ENCODE measurements at places on chromosomes 3 and 15. TPM values are rescaled to one million over a fixed set of nuclear protein-coding genes. Genes with fewer than 3 reads are reported as not detected.

DNA sequence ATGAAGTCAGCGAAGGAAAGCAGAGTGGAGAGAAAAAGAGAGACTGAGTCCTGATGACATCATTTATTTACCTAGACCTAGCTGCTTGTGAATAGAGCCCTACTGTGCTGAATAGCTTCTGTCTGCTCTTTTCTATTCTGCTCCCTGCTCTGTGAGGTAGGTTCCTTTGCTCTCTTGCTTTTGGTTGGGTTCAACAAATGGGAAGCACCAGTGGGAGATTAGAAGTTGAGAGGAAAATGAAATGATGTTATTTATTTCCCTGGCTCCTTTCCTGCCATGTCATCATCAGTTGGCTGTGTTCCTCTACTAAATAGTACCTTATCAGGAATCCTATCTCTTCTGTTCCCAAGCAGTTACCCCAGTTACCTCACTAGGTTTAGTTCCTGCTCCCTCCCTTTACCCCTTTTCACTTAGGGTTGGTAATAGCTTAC, 23.5 kb downstream of the DTWD1 start:
- H3K27me3 ChIP-seq: no peaks in the 10 kb centered on the region
- no peak for DNase-seq
- H3K36me3 ChIP-seq: no peaks in the 10 kb centered on the region
- H3K4me1 ChIP-seq: no peaks in the 10 kb centered on the region
- H3K4me3 ChIP-seq: no peak overlapping the region
- H3K27ac ChIP-seq: no peak overlapping the region

GRCh38 chr3:52393131-52393807, 51.6 kb downstream of the SEMA3G start:
- H3K27ac ChIP-seq: no peak overlapping the region
- H3K27me3 ChIP-seq: no peaks in the 10 kb centered on the region
- no peaks in the 10 kb centered on the region for H3K4me1 ChIP-seq
- DNase-seq: no peak
- no peaks in the 10 kb centered on the region for H3K36me3 ChIP-seq

GRCh38 chr15:57597431-57597830, 5.7 kb downstream of the MYZAP start:
- H3K27ac ChIP-seq: no peak overlapping the region
- no peaks in the 10 kb centered on the region for H3K4me1 ChIP-seq
- H3K4me3 ChIP-seq: no peak overlapping the region
- H3K27me3 ChIP-seq: peaks cover 16% of the 10 kb centered on the region
- H3K36me3 ChIP-seq: no peaks in the 10 kb centered on the region

- no peaks in the 10 kb centered on the region for H3K36me3 ChIP-seq
- no peaks in the 10 kb centered on the region for H3K27me3 ChIP-seq
- no peak overlapping the region for H3K4me3 ChIP-seq
- H3K4me1 ChIP-seq: no peaks in the 10 kb centered on the region
- no peak overlapping the region for H3K27ac ChIP-seq
Observed at GRCh38 chr3:108071368-108071767, 19.5 kb downstream of the CD47 start.

DNA sequence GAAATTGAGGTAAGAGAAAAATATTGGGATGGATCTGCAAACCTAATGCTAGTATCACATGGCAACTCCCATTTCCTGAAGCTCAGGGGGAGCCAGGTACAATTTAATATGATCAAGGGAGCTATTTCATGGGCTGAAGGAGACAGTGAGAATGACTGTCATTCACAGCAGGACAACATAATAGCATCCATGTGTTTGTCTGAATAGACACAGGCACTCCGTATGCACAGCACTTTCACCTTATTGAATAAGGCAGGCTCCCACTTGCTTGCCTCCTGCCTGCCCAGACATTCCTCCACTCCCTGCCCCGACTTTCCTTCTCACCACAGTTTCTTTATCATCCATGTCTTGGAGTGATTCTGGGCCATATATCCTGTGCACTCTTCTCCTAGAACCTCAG, 156.6 kb upstream of the SLC24A5 start:
- DNase-seq: peak; percentile 73
- H3K27ac ChIP-seq: no peak overlapping the region
- H3K36me3 ChIP-seq: no peaks in the 10 kb centered on the region
- H3K27me3 ChIP-seq: no peaks in the 10 kb centered on the region
- peaks cover 33% of the 10 kb centered on the region for H3K4me1 ChIP-seq
- H3K4me3 ChIP-seq: no peak overlapping the region

- no peak overlapping the region for H3K27ac ChIP-seq
- H3K27me3 ChIP-seq: peaks cover 4% of the 10 kb centered on the region
- no peak for DNase-seq
- peaks cover 11% of the 10 kb centered on the region for H3K4me1 ChIP-seq
- H3K4me3 ChIP-seq: no peak overlapping the region
- H3K36me3 ChIP-seq: no peaks in the 10 kb centered on the region
Observed at GRCh38 chr3:151009430-151009829, 36.9 kb upstream of the CLRN1 start.

DNA sequence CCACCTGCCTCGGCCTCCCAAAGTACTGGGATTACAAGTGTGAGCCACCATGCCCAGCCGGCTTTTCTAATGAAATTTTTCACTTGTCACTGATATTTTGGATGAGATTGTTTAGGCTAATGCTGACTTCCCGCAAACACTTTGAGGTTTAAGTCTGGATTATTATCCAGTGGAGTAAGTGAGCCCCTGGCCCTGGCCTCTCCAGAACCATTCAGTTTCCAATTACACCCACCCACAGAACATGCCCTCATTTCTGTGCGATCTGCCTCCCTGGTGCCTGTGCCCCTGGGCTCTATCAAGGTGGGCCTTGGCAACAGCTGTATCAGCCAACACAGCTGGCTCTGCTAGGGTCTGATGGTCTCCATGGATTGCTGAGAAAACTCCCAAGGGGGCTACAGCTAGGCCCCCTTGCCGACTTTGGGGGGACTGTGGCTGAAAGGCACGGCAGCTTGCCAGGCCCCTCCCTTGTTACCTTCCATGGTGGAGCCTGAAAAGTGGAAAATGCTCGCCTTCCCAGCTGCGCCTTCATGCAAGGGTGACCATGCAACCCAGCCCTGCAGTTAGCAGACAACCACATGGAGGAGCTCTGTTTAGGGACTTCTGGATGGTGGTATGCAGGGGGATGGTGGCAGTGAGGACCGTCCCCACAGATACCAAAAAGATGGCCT, 288.9 kb downstream of the FAM43A start:
- H3K27ac ChIP-seq: no peak overlapping the region
- no peak for DNase-seq
- no peak overlapping the region for H3K4me3 ChIP-seq
- H3K27me3 ChIP-seq: no peaks in the 10 kb centered on the region
- no peaks in the 10 kb centered on the region for H3K4me1 ChIP-seq
- no peaks in the 10 kb centered on the region for H3K36me3 ChIP-seq

- no peaks in the 10 kb centered on the region for H3K27me3 ChIP-seq
- no peaks in the 10 kb centered on the region for H3K4me1 ChIP-seq
- DNase-seq: peak; percentile 35
Observed at GRCh38 chr3:143200001-143200924, 80.7 kb downstream of the CHST2 start.

DNA sequence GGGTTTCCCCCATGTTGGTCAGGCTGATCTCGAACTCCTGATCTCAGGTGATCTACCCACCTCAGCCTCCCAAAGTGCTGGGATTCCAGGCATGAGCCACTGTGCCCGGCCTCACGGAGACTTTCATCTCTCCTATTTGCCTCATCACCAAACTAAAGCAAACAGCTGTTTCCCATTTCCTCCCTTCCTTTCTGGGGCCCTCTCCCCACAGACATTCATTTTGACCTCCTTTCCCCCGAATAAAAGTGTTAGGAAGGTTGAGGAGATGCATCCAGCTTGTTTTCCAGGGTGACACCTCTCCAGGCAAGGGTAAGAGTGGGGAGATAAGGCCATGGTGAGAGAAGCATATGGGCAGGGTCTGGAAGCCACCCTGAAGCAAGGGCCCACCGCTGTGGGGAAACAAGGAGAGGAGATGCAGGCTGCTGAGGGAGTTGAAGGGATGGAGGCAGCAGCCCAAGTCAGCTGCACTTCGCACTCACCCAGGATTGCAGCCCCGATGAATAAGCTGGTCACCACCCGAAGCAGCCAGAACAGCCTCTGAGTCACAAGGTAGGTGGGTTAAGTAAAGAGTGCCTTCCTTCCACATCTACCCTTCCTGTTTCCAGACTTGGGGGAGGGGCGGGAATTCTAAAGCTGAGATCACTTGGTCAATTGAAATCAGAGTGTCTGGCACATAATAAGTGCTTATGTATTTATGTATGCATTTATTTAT, 7.7 kb downstream of the DUOXA2 start:
- no peaks in the 10 kb centered on the region for H3K27me3 ChIP-seq
- no peaks in the 10 kb centered on the region for H3K36me3 ChIP-seq
- H3K4me3 ChIP-seq: no peak overlapping the region
- peaks cover 4% of the 10 kb centered on the region for H3K4me1 ChIP-seq
- DNase-seq: no peak

GRCh38 chr15:91219206-91219605, 119.1 kb downstream of the SV2B start:
- no peaks in the 10 kb centered on the region for H3K4me1 ChIP-seq
- no peaks in the 10 kb centered on the region for H3K36me3 ChIP-seq
- no peak for DNase-seq
- no peak overlapping the region for H3K27ac ChIP-seq
- no peaks in the 10 kb centered on the region for H3K27me3 ChIP-seq

- no peaks in the 10 kb centered on the region for H3K36me3 ChIP-seq
- H3K4me3 ChIP-seq: no peak overlapping the region
- no peak overlapping the region for H3K27ac ChIP-seq
- no peak for DNase-seq
Observed at GRCh38 chr15:101242160-101242998, 9.5 kb downstream of the CHSY1 start.

GRCh38 chr15:89335298-89336041, 846 bp upstream of the POLG start:
- peak overlapping the region; percentile 78 for H3K4me3 ChIP-seq
- H3K4me1 ChIP-seq: peaks cover 32% of the 10 kb centered on the region
- H3K27ac ChIP-seq: no peak overlapping the region
- no peaks in the 10 kb centered on the region for H3K27me3 ChIP-seq
- DNase-seq: no peak

DNA sequence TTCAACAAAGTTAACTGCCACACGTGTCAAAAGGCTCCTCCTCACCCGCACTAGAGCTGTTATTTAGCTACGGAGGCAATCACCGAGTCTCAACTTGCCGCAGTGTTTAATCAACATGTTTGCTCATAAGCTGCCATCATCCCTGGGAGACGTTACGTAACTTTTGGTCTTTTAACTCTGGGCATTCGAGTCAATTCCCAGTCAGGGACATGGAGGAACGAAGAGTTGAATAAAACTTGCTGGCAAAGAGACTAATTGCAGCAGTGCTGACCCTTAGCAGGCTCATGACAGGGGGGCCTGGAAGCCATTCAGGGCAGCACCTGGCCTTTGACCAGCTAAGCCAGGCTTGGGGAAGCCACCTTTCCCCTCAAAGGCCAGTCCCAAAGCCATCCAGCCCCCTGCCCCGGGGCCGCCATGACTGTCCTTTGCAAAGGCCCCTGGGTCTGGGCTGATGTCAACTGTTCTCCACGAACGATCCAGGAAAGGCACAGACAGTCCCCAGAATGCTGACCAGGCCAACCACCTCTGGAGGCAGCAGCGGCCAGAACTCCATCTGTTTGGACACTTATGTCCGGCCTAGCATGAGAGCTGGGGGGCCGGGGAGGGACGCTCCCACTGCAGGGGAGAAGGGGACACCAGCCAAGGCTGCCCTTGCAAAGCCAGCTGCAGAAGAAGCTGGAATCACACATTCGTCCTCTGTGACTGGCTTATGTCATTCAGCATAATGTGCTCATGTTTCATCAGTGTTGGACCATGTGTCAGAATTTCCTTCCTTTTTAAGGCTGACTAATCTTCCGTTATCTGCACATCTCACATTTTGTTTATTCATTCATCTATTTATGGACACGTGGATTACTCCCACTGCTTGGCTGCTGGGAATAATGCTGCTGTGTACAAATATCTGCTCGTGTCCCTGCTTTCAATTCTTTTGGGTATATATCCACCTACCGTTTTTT, 43.7 kb downstream of the PCSK6 start:
- no peaks in the 10 kb centered on the region for H3K4me1 ChIP-seq
- H3K27ac ChIP-seq: no peak overlapping the region
- DNase-seq: peak; percentile 25
- H3K27me3 ChIP-seq: no peaks in the 10 kb centered on the region

DNA sequence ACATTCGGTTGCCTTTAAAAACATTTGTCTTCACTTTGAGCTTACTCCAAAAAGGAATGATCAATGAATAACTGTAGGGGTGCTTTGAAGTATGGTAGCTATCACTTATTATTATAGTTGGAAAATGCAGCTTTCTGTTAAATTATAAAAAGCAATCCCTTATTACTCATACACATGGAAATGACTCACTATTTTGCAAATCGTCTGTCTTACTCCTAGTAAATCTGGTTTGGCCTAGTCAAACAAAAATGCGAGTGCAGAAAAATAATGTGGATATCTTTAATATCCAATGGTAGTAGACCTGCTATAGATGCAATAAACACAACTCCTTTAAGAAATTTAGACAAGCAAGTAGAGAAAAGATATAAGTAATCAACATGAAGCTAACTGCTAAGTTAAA, 112.5 kb downstream of the ZIC1 start:
- H3K27ac ChIP-seq: no peak overlapping the region
- no peaks in the 10 kb centered on the region for H3K4me1 ChIP-seq
- DNase-seq: no peak
- no peak overlapping the region for H3K4me3 ChIP-seq
- H3K27me3 ChIP-seq: no peaks in the 10 kb centered on the region
- H3K36me3 ChIP-seq: no peaks in the 10 kb centered on the region

- peak; percentile 33 for DNase-seq
- peak overlapping the region; percentile 74 for H3K27ac ChIP-seq
- peaks cover 34% of the 10 kb centered on the region for H3K4me1 ChIP-seq
- no peak overlapping the region for H3K4me3 ChIP-seq
- H3K36me3 ChIP-seq: no peaks in the 10 kb centered on the region
Observed at GRCh38 chr3:171874879-171875278, 31.7 kb downstream of the TMEM212 start.

DNA sequence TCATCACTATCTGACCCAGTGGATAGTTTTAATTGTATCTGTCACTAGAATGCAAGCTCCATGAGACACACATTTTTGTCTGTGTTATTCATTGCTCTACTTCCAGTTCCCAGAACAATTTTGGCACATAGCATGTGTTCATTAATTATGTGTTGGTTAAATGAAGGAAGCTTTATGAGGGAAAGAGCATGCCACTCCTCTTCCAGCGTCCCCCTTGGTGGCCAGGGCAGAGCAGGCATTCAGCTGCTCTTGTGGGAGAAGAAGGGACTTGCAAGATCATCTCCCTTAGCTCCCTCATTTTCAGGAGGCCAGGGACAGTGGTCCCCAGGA, 489 bp upstream of the GALNT15 start:
- H3K36me3 ChIP-seq: no peaks in the 10 kb centered on the region
- peaks cover 38% of the 10 kb centered on the region for H3K27me3 ChIP-seq
- H3K4me3 ChIP-seq: no peak overlapping the region
- DNase-seq: no peak
- H3K4me1 ChIP-seq: no peaks in the 10 kb centered on the region

Gene GREM1
- total RNA-seq: 1.5 TPM

Gene ATP10A
- total RNA-seq: not detected

Gene PLCH1
- total RNA-seq: 3.1 TPM

Gene CFAP100
- not detected for total RNA-seq

Gene CTXN2
- not detected for total RNA-seq

Gene THPO
- not detected for total RNA-seq

Gene SEMA3G
- total RNA-seq: not detected

Gene PIERCE2
- total RNA-seq: 0.86 TPM

Data from A673 (cell line).